ENCODE measurements at places on chromosomes 11 and 22.
A peak's percentile ranks its signal among the peaks of the same experiment; 100 is the strongest.

- no peak for DNase-seq
These were observed 44.9 kb downstream of the DDX10 start for GRCh38 chr11:108709741-108710140.

DNA sequence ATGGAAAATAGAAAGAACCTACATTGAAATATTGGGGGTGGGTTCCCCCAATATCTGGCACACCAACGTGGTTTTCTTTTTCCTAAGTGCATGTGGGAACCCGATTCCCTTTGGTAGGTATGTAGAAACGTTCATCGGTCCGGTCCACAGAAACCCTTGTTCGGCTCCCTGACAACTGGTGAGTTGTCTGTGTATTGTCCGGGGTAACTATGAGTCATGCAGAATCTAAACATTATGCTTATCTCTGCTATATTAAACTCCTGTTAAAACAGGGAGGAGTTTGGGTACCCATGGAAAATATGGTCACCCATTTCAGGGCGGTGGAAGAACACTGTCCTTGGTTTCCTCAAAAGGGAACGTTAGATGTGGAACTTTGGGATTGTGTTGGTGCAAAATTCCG lies 25.1 kb upstream of the ALDH3B2 start:
- DNase-seq: no peak

DNA sequence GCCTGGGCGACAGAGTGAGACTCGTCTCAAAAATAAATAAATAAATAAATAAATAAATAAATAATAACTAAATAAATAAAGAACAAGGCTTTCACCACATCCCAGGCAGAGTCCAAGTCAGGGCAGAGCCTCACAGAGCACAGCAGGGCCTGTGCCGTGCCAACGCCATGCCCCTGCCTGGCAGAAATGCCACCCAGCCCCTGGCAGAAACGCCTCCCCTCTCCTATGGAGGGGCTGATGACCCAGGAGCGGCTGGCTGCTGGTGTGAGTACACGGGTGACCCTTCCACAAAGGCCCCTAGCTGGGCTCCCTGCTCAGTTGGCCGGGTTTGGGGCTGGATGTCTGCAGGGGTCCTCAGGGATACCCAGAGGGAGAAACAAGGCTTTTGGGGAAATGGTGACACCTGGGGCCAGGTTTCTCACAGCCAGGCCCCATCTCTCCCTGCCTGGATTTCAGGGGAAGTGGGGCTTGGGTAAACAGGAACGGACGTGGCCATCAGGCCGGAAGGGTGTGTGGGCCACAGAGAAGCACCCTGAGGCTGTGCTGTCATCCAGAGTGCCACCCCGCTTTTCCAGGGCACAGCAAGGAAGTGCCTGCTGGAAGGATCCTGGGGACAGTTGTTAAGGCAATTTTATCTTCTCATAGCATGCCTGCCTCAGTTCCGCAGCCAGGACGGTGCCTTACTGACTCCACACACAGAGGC lies 5.1 kb downstream of the BID start:
- DNase-seq: no peak

GRCh38 chr11:65726660-65727059 lies 6.1 kb upstream of the RNASEH2C start:
- no peak for DNase-seq

DNA sequence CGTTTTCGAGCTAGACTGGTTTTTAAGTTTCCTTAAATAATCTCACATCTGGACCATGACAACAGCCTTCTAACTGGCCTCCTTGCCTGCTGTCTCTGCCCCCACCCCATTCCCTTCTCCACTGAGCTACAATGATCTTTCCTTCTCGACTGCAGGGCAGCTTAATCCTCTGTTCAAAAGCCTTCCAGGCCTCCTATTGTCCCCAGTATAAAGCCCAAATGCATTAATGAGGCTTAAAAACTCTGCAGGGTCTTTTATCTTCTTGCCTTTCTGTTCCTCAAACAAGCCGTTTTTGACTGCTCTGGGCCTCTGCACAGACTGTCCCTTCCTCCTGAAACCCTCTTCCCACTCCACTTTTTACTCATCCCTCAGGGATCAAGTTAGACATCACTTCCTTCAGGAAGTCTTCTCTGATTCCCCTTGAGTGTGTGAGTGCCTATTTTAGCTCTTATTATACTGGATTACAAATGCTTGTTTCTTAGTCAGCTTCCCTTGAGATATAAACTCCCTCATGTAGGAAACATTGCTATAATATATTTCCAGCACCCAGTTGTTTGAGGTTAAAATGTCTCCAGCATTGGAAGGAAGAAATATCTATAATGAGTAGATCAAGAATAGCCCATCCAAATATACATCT lies 23.6 kb upstream of the PAMR1 start:
- DNase-seq: no peak

GRCh38 chr11:24043842-24044241 lies 453.0 kb upstream of the LUZP2 start:
- no peak for DNase-seq

DNA sequence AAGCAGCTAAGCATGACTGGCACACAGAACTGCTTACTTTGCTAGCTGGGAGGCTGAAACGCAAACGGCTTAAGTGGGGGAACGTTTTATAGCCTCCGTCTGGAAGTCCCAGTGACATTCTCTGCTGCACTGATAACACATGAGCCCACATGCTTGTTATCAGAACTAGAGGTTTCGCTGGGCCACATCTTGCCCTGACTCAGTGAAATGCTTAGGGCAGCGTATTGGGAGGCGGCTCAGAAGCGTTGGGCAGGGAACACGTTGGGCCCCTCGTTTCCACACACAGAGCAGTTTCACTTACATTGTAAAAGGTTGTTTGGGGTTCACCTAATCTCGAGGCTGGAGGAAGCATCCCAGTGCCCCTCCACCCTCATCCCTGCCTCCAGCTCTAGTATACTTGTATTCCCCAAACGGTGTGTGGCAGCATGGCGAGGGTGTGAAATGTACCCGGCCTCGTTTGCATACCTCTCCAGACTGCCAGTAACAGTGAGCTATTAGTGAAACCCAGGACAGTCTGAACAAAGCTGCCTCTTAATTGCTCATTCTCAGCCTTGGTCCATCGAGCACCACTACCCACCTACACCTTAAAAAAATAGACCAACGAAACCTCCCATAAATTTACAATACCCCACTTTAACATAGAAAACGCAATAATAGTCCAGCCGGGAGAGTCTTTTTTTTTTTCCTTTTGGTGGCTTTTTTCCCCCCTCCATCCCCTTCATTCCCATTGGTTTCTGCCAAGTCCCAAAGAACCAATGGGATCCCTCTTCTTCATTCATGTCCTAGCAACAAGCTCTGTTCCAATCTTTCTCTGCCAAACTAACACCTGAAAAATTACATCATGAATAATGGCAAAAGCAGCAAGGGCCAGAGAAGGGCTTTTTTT lies 218.8 kb upstream of the SORL1-AS1 start:
- DNase-seq: no peak

DNA sequence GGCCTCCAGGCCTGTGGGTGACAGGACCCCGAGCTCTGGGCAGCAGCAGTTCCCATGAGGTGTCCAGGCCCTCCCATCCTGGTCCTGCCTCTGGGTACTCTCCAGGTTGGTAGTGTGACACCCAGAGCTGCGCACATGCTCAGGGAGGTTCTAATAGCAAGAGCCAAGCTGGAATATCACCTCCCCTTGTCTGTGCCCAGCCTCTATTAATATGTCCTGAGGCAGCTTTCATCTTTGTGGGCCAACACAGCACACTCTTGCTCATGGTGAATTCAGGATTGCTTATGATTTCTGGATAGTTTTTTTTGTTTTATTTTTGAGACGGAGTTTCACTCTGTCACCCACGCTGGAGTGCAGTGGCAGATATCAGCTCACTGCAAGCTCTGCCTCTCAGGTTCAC lies 3.3 kb downstream of the P2RX6 start:
- no peak for DNase-seq

- no peak for DNase-seq
These were observed 47.5 kb downstream of the SC5D start for GRCh38 chr11:121340032-121340580.

GRCh38 chr22:37019309-37020191 lies at the start of the genes MPST and TST:
Gene MPST (plus strand): TSS chr22:37019742. CDS start chr22:37019837, 95 bp downstream.
Gene TST (minus strand): TSS chr22:37019447. CDS start chr22:37018732, 715 bp downstream.
- DNase-seq: peak; percentile 37

GRCh38 chr11:96680211-96681018 lies 290.6 kb downstream of the JRKL start:
- DNase-seq: no peak

DNA sequence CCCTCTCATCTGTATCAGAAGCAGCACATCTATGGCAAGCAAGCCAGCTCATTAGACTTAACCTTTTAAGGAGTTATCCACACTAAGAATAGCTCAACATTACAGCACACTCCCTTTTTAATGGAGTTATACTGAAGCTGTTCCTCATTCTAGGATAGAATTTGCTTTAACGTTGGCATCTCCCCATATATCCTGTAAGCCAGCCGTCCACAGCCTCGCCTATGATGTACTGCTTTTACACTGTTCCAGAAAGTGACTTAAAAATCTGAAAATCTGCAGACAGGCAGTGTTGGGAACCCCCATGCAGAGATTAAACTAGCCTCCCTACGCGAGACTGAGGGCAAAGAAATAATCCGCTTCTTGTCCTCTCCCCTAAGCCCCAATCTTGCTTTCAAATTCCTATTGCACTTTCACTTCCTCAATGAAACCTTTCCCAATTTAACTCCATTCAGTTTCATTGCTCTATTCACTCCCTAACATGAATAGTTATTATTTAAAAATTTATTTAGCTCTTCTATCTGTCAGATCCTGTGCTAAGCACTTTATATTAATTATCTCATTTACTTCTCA lies 225.0 kb downstream of the BLID start:
- no peak for DNase-seq

- DNase-seq: no peak
These were observed 50.1 kb upstream of the FLI1 start for GRCh38 chr11:128643661-128644317.

- no peak for DNase-seq
These were observed 11.2 kb upstream of the OAF start for GRCh38 chr11:120199613-120200012.
